NCI-H460 (cell line): ENCODE measurements at places on chromosomes 5 and 9.

DNA sequence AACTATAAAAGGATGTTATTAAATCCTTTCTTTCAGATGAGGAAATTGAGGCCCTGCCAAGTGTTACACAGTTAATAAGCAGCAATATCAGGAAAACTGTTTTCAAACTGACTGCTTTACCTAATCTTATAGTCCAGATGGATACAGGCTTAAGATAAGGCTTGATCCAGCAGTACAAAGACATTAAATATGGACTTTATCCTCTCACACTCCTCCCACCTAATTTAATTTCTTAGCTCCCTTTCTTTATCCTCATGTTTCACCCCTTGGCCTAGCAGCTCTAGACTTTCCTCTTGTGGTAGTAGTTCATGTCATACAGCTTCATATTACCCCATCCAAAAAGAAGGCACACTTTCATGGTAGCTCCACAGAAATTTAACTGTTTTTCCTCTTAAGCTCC lies 164.5 kb downstream of the BAAT start:
- DNase-seq = no peak

GRCh38 chr5:130541617-130542221 lies 623.3 kb downstream of the HINT1 start:
- DNase-seq = no peak

GRCh38 chr5:95884017-95884325 lies 61.4 kb upstream of the GLRX start:
- DNase-seq = no peak

- DNase-seq = no peak
Measured at GRCh38 chr5:65672796-65673195, 48.0 kb downstream of the SHLD3 start.

DNA sequence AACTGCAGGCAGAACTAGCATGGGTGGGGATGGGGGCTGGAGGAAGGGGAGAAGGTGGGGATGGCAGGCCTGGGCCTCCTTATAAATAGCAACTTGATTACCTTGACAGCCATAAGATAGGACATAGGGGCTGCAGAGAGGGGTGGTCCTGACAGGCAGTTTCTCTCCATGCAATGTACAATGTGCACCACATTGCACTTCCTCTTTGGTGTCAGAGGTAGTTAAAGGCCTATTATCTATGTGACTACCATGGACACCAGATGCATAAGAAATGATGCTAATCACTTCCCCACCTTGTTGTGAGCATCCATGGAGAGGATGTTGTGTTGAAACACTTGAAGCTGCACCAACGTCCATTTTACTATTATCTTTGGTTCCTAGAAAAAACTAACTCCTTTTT lies 20.2 kb upstream of the SUB1 start:
- DNase-seq = no peak

DNA sequence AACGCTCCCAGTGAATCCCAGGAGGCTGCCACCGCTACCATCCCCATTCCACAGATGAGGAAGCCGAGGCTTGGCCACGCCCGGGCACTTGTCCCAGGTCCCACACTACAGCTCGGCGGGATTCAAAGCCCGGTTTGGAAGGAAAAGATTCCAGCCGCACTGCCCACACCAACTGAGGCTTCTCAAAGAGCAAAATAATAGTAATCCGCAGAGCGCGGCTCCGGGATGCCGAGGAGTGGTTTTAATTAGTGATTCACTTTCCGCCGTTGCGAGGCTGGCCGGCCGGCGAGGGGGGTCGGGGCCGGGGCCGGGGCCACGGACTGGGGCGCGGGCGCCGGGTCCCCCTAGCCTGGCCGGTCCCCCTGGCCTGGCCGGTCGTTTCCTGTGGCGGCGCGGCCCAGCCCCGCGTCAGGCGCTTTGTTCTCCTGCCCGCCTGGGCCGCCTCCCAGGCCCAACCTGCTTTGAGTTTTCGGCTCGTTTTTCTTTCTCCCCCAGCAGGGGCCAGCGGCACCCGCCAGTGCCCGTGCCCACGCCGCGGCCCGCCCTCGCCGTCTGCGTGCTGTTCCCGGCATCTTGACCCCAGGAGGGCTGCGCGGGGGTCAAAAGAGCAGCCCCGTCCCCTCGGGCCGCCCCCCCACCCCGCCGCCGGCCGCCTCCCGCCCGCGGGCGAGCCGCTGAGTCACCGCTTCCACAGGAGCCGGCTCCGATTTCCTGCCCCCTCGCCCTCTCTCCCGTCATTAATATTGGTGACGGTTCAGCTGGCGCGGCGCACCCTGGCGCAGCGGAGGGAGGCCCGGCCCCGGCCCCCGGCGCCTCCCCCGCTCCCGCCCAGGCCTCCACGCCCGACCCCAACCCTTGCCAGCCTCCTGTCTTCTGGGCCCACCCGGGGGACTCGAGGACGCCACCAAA lies 31.2 kb downstream of the FGF18 start:
- DNase-seq = peak; percentile 28

DNA sequence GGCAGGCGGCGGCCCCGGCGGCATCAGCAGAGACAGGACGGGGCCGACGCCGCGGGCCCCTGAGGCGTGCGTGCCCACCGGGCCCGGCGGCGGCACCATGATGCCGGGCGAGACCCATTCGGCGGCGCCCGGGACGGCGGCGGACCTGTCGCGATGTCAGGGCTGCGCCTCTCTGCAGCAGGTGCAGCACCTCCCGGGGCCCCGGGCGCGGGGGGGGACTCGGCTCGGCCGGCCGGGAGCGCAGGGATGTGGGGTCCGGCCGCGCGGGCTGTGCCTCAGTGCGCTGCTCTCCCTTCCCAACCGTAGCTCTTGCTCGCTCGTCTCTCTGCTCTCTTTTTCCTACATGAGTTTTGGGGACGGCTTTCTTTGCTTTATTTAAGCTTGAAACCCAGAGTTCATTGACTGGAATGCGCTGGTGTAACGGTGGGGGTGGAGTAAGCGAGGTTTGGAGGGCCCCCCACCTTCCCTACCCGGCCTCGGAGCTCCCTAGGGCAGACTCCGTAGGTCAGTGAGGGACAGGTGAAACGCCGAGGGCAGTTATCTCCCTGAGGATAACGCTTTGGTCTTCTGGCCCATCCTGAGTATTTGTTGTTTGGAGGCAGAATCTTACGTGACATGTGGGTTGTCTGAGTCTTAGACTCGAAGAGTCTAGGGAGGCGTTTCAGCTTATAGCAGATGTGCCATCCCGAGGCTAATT lies 490 bp downstream of the ICE1 start:
- DNase-seq = no peak
